ENCODE measurements at places on chromosomes 2 and 18.

DNA sequence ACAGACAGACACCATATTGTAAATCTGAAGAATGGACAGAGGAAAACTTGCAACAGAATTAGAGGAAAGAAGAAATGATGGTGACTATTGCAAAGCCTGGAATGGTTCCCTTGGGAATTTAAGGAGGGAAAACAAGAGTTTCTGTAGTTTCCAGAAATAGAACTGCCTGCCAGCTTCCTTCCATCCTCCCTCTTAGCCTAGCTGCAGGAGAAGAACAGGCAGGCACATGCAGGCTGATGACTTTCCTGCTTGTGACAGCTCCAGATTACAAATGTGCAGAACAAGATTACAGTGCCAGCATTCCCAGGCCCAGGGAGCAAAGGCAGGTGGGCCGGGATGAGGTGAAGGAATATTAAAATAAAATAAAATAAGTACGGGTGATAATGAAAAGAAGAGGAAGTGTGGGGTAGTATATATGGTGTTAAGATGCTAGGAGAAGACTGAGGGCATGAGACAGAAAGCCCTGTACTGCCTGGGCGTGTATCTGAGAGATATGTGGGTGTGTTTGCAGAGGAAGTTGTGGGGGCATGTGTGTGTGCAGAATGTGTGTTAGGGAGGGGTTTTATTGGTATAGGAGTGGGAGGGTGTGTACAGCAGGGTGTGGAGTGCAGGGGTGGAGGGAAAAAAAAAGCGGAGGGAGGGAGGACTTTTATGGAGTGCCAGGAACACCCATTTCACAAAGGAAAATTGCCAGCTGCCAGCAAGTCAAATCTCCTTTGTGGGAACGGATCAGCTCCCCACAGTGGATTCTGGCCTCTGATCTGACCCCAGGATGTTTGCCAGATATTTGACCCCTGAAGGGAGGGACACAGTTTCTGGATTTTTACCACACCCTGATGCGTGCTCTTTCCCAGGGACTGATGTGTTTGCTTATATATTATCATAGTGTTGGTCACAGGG lies 43.9 kb upstream of the NEMP2 start:
- DNase-seq = no peak

GRCh38 chr2:160878618-160879017 lies 281.6 kb upstream of the TANK start:
- no peak for DNase-seq

- DNase-seq = no peak
Observed at GRCh38 chr2:29016504-29016903, 35.4 kb downstream of the TOGARAM2 start.

DNA sequence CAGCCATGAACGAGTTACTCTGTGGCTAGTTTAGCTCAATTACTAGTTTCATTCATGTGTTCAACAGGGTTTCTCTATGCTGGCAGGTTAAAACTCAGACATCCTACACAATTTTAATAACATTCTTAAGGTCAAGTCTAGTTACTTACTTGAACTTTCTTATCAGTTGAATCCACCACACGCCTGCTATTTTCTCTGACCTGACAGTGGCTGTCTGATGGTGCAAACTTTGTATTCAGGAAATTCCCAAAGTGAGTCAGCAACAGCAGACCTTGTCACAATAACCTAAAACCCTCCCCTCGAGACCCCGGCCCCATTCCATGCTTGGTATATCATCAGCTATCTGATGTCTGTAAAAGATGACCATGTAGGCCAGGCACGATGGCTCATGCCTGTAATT lies 20.8 kb upstream of the CIDEA start:
- no peak for DNase-seq

DNA sequence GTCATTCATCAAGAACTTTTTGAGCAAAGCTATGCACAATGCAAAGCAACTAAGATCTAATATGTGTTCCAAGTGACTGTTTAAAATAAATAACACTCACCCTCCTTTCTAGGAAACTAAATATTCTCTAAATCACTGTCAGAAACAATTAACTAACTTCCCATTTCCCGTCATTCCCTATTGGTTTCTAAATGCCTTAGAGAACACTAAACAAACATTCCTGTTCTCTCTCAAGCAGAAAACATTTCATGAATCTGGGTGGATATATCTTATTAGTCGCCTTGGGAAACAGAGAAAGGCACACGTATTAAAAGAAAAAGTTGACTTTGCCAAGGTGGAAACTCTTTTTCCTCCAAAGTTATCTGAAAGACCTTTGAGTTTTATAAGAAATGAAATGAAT lies 735.2 kb downstream of the MBD2 start:
- DNase-seq = no peak

- no peak for DNase-seq
Observed at GRCh38 chr18:57803103-57803969, at the start of gene ATP8B1. Gene ATP8B1 (minus strand): TSS chr18:57803315. CDS start chr18:57731807, 71,508 bp downstream.

GRCh38 chr2:20313659-20314058 lies 37.0 kb downstream of the PUM2 start:
- no peak for DNase-seq

GRCh38 chr18:63970809-63971205 lies 926 bp downstream of the SERPINB8 start:
- no peak for DNase-seq

- peak; percentile 76 for DNase-seq
Observed at GRCh38 chr2:207224791-207225482, 59.2 kb upstream of the KLF7 start.

DNA sequence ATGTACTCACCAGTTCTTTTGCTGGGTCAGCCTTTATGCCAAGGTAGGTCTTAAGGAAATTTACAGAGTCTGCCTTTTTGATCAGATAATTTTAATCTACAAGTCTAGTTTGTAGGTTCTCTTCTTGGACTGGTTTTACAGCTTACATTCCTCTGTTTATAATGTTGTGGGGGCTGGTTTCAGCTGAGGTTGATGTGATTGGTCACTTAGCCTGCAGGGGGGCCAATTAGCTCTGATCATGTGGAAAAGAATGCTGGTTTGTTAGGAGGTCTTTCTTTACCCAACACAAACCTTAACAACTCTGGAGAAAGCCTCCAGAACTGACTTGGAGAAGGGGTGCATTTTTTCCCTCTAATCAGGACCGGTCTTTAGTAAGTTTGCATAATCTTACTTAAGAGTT lies at the start of gene KCNJ13:
Gene KCNJ13, minus strand, starts transcription at position 131 of the 400 bp plus-strand sequence. CDS start 5,203 bp downstream, outside the sequence.
- no peak for DNase-seq

GRCh38 chr2:39947294-39948015 lies 168.4 kb upstream of the THUMPD2 start:
- peak; percentile 18 for DNase-seq

DNA sequence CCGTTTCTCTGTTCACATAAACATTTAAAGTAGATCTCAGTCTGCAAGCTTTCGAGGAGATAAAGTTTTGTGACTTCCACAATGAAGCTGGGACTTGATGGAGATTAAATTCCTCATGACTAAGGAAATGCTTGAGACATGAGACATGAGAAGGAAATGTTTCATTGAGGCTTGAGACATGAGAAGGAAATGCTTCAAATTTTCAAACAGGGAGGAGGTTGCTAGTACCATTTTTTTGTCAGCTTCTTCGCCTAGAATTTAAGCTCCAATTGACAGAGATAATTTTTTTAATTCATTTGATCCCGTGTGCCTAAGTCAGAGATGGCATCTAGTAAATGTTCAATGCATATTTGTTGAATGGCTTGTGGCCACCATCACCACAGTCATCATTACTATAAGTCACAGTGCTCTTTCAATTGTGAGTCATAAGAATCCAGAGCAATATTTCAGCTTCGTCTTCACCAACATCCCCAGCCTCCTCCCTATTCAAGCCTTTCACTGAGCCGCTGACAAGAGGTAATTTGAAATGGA lies 543 bp upstream of the MARCHF4 start:
- DNase-seq = no peak

DNA sequence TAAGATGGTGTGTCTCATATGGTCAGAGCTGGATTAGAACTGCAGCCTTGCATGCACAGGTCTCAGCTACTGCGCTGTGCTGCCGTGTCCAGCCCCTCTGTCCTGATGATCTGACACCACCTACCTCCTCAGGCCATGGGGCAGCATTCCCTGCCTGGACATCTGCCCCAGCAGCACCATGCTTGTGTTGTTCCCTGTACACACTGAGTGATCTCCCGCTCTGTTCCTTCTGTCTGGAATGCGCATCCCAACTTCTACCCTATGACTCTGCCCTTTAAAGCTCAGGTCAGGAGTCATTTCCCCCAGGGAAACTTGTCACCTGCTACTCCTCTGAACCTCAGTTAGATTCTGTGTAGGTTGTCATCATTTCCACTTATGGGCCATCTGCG lies 157.4 kb upstream of the TTC39C start:
- DNase-seq = no peak

GRCh38 chr2:129436809-129437208 lies 542.7 kb upstream of the RAB6C start:
- DNase-seq = no peak

GRCh38 chr18:70672581-70672980 lies 383.7 kb downstream of the SOCS6 start:
- DNase-seq = no peak

DNA sequence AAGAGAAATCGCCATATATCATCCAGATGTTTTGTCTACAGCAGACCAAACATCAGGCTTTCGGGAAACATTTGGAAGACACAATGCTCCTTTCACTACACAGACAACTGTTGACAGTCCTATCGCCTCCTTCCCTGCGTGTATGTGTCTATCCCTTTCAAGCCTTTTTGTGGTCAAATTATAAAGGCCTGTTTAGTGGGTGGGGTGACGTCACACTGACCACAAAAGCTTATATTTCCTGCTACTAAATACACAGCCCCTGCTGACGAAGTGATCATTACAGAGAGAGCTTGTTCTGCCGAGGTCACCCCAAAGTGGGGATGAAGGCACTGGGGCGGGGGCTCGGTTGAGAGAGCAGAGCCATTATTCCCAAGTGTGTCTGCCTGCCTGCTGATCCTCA lies 302.7 kb upstream of the TNP1 start:
- DNase-seq = peak; percentile 38

GRCh38 chr2:85557130-85557529 lies 4.2 kb downstream of the GGCX start:
- no peak for DNase-seq

- no peak for DNase-seq
Observed at GRCh38 chr2:160281213-160281612, 81.1 kb upstream of the ITGB6 start.

- DNase-seq = no peak
Observed at GRCh38 chr18:48889115-48889941, 61.4 kb downstream of the SMAD7 start.

GRCh38 chr2:172480301-172481218 lies 53.2 kb downstream of the ITGA6 start:
- DNase-seq = no peak

- DNase-seq = no peak
Observed at GRCh38 chr18:57301573-57302559, 50.5 kb upstream of the ST8SIA3 start.

DNA sequence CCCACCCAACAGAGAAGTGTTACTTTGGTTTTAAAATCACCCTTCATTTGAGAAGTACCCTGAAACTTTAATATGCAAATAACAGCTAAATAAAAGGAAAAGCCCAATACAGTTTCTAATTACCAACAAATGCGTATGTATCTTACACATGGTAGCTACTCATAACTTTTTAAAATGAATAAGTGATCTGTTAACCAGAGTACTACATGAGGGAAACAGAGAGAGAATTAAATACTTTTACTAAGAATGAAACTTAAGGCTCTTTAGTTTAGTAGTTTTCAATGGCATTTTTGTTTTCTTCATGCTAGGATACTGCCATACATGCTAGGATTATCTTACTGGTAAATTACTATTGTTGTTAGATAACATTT lies 39.1 kb upstream of the NABP1 start:
- no peak for DNase-seq

- DNase-seq = peak; percentile 19
Observed at GRCh38 chr2:112636605-112637288, 9.0 kb upstream of the SLC20A1 start.

- no peak for DNase-seq
Observed at GRCh38 chr2:153354377-153354776, 124.2 kb downstream of the RPRM start.

DNA sequence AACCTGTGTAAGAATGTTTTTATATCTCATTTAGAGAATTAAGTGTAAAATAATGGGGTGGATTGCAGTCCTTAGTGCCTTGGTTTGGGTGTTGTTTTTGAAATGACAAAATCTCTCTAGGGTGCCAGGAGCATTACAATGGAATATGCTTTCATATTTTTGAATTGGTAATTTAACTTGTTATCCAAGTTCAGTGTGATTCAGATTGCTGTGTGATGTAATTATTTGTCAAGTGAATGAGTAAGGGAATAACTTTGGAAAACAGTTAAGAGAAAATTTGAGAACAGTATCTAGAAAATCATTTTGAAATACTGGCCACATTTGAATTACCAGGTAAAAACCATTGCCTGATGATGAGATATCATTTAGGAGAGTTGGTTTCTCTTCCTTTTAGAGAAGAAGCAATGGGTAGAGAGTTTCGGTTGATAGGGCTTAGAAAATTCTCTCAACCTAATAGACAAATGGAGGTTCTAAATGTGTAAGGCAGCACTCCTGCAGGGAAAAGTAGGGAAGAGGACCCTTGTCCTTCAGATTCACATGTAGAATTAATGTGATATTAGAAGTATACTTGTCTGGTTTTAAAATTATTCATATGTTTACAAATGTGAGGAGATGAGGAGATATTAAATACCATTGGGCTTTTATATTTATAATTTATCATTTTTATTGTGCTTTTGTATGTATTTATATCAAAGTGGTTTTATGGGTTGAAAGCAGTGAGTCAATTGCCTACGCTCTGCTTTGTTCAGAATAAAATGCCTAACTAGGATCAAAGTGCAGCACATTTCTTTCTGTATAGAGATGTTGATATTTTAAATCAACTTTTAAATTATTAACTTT lies 124.8 kb downstream of the PHLPP1 start:
- no peak for DNase-seq

DNA sequence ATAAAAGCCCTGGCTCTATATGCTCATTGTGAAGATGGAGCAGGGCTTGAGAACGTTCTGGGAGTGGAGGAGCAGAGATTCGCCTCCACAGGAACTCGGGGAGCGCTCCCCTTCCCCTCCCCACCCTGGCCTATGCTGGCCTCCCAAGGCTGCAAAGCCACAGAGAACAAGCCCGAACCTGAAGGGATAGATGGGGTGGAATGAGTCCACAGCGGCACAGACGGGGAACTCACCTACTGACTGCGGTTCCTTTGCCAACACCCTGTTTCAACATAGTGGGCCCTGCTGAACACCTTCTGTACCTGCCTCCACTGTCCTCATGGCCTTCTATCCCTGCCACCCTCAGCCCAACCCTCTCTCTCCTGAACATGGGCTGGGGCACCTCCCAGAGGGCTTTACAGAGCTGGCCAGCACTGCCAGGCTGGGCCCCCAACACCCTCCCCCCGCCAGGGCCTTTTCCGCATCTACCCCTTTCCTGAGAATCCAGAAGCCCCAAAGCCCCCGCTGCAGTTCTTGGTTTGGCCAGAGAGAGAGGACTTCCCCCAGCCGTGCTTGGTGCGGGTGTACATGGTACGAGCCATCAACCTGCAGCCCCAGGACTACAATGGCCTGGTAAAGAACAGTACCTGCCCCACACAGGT lies 41.5 kb downstream of the LMAN2L start:
- DNase-seq = no peak

- DNase-seq = peak; percentile 59
Observed at GRCh38 chr2:49973917-49974368, 819.6 kb upstream of the FSHR start.

- DNase-seq = no peak
Observed at GRCh38 chr2:115484486-115484885, 1042.0 kb downstream of the DPP10 start.

- DNase-seq = no peak
Observed at GRCh38 chr2:70270323-70270722, 12.4 kb downstream of the PCYOX1 start.

- DNase-seq = no peak
Observed at GRCh38 chr2:2586068-2586776, 255.1 kb upstream of the MYT1L start.
